RPMI7951 (cell line): ENCODE measurements at places on chromosomes 16 and 17. TPM values are rescaled to one million over a fixed set of nuclear protein-coding genes. Genes with fewer than 3 reads are reported as not detected.

UMOD gene
- total RNA-seq, result not detected in 2 replicates

AMZ2 gene
- total RNA-seq, result 75.6 and 92.5 TPM in 2 replicates

TM4SF5 gene
- total RNA-seq, result not detected in 2 replicates

- DNase-seq, result no peak
These were observed 30.5 kb upstream of the YPEL2 start for GRCh38 chr17:59300941-59301340.

DNA sequence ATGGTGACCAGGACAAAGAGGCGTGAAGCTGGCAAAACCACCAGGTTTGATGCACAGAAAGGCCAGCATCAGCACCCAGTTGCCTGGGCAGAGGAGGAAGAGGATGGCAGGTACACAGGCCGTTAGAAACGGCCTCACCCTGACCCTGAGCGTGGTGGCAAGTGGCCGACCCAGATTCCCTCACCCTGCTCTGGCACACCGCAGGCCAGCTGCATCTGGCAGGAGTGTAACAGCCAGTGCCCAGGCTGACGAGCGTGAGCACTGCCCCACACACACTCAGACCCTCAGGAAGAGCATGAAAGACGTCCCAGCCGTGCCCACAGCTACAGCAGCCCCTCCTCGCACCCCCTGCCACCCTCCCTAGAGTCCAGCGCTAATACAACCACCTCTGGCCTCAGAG is 82.0 kb downstream of the ANKRD11 start:
- DNase-seq, result no peak

- DNase-seq, result no peak
These were observed 4.0 kb upstream of the ABCA10 start for GRCh38 chr17:69232650-69233049.

DNA sequence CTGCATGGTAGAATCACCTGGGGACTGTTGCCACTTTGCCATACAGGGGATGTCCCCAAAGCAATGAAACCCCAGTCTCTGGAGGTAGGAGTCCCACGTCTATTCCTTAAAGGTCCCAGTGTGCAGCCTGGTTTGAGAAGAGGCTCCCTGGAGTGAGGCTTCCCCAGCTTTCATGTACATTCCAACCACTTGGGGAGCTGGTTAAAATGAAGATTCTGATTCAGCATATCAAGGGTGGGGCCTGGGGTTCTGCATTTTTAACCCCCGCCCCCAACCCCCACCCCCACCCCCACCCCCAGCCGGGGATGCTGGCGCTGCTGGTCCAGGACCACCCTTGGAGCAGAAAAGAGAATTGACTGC is 241.2 kb downstream of the FOXL1 start:
- DNase-seq, result no peak

GRCh38 chr16:61829631-61830030 is 206.6 kb downstream of the CDH8 start:
- no peak for DNase-seq

- DNase-seq, result no peak
These were observed 62.2 kb upstream of the SDK2 start for GRCh38 chr17:73706428-73706827.

DNA sequence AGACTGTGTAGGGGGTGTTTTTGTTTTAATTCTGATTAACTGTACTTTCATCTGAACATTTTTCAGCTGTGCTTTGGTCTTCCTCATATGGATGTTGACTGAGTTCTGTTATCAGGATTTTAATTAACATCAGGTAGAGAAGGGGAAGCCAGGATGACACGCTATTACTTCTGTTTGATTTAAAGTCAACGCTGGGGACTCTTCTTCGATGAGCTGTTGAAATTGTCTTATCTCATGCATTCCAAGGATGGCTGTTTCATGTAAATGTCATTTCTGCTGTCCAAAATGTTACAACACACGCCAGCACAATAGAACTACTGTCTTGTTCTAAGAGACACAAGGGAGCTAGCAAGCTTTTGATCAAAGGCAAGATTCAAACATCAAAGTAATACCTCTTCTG is 263.3 kb upstream of the CDH5 start:
- DNase-seq, result no peak

GRCh38 chr16:88527186-88527936 is 42.8 kb upstream of the ZC3H18 start:
- peak; percentile 34 for DNase-seq

GRCh38 chr16:11276896-11277593 is 765 bp upstream of the PRM2 start:
- no peak for DNase-seq

DNA sequence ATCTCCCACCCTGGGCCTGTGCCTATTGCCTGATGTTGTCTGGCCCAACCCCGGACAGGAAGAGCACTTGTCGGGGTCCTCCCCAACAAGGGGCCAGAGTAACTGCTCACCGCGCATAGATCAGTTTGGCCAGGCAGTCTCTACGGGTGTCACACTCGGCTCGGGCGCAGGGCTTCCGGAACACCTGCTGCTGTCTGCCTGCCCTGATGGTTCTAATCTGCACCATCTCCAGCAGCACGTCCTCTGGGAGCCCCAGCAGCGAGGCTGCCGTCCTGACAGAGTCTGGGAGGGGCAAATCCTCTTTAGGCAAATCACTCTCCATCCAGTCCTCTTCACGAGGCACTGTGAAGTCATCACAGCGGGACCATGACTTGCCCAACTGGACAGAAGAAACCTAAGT is 24.0 kb downstream of the MYO19 start:
- DNase-seq, result no peak

GRCh38 chr17:21033350-21033749 is 9.5 kb downstream of the USP22 start:
- DNase-seq, result peak; percentile 20

DNA sequence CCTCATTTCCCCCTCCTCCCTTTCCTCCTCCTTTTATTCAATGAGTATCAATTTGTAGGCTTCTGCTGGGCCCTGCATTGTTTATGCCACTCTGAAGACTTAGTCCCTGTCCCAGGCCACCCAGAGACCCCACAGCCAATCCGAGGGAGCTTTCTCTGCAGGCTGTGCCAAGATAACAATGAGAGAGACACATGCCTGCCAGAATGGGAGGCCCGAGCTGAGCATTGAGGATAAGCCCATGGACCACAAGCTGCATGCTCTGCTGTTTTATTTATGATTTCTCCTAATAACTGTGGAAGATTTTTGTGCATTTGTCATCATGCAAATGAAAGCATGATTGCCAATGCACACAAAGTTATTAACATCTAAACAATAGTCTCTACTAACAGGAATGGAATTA is 3.0 kb downstream of the RCVRN start:
- no peak for DNase-seq

DNA sequence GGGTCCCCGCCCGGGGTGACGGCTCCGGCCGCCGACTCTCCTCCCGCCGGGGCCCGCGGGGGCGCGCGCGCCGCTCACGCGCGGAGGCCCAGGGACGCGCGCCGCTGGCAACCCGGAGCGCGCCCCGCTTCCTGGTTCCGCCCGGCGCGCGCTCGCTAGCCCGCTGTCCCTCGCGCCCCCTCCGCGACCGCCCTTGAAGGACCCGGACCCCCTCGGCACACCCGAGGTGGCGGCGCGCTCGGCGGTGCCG is at the start of gene STAT5B:
TSS of gene STAT5B (minus strand) at position 33 of the 250 bp plus-strand sequence. CDS start 44,264 bp downstream, outside the sequence.
- DNase-seq, result peak; percentile 66

- DNase-seq, result peak; percentile 53
These were observed 33.8 kb upstream of the KPNB1 start for GRCh38 chr17:47615766-47616424.

GRCh38 chr16:57623251-57624043 is 5.0 kb upstream of the ADGRG1 start:
- peak; percentile 94 for DNase-seq
